ENCODE measurements at places on chromosomes 13 and 19.

- DNase-seq: no peak
Measured at GRCh38 chr19:2381148-2381820, 21.2 kb downstream of the TMPRSS9 start.

DNA sequence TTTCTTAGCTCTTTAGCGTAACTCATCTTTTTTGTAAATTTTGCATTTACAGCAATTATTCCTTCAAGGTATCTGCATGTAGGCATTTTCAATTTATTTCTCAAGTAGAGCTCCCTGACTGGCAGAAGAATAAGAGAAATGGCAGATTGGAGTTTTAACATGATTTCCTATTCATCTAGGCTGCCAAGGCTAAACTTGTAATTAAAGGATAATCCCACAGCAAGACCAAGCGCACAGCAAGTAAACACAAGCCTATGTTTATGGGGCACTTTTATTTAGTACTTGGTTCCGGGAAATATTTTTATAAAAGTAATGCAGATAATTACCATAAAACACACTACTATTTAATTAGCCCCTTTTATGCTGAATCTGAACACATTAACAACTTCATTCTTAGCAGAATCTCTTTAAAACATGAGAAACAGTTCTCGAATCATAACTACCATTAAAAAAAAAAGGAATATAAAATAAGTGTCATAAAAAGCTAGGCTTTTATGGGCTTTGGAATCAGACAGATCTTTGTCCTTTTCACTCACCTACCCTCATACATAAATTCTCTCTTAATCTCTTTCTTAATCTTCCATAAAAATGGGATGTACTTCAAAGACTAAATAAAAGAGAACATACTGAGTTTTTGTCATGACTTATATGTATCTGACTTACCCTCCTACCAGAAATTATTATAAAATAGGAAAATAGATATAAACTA lies 961.6 kb upstream of the MIR17HG start:
- no peak for DNase-seq

GRCh38 chr19:35098413-35099049 lies 17.1 kb upstream of the FXYD3 start:
- no peak for DNase-seq

- peak; percentile 18 for DNase-seq
Measured at GRCh38 chr13:75635828-75636435, at the start of gene LMO7. TSS of gene LMO7 (plus strand) at chr13:75636330. CDS start at chr13:75636658, 328 bp downstream.

DNA sequence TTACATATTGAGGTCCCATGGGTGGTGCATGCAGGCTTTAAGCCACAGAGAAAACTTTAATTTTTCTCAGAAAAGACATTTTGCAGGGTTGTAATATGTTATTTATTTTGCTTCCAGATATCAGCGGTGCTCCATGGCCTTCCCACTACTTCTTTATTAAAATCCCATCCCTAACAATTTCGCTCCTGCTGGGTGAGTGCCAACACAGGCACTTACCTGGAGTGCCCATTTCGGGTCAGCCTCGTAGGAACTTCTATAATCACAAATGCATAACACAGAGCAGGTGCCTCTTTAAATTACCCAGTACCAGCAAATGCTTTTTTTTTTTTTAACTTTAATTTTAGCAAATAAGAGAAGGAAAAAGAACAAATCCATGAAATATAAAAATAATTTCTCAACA lies 86.4 kb downstream of the EFNB2 start:
- DNase-seq: peak; percentile 37

DNA sequence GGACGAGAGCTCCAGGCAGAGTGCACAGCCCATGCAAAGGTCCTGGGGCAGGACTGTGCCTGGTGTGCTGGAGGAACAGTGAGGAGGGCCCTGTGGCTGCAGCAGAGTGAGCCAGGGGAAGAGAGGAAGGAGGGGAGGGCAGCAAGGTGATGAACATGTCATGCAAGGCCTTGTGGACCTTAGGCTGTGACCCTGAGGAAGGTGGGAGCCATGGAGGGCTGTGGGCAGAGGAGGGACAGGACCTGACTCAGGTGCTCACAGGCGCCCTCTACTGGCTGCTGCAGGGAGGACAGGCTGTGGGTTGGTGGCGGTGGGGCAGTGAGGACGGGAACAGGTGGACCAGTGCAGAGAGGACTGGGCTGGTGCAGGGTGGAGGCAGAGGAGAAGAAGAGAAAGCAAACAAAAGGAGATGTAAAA lies 170.3 kb downstream of the PTPRS start:
- no peak for DNase-seq

DNA sequence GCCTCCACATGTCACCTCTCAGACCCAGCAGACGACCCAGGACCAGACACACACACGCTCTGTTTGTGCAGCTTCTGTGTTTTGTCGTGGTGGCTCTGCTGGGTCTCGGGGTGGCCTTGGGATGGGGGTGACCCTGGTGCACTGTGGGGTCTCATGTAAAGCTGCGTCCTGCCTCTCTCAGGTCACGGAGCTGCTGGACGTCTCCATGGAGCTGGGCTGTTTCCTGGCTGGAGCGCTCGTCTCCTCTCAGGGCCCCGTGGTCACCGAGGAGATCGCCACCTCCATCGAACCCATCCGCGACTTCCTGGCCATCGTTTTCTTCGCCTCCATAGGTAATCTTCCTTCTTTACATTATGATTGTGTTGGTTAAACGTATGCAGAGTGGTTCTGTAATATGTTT lies 45.4 kb upstream of the TFDP1 start:
- DNase-seq: no peak

DNA sequence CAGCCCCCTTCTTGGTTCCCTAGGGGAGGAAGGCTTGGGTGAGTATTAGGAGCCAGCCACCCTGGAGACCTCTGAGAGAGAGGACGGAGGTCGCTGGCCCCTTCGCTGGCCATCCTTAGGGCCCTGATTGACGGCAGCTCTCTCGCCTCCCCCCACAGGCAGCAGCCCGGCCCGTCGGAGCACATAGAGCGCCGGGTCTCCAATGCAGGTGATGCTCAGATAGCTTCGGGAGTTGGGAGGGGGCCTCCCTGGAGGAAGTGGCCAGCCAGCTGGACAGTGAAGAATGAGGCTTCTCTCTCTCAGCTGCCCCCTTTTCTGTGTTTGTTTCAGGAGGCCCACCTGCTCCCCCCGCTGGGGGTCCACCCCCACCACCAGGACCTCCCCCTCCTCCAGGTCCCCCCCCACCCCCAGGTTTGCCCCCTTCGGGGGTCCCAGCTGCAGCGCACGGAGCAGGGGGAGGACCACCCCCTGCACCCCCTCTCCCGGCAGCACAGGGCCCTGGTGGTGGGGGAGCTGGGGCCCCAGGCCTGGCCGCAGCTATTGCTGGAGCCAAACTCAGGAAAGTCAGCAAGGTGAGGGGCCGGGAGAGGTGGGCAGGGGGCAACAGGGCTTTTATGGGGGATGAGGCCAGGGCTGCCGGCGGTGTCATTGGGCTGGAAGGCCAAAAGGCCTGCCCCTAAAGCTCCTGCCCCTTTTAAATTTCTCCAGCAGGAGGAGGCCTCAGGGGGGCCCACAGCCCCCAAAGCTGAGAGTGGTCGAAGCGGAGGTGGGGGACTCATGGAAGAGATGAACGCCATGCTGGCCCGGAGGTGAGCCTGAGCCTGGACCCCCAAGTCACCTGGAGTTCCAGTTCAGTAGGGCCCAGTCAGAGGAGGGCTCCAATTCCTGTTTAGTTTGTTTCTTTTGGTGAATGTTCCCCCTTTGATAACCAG lies 15.0 kb downstream of the VASP start:
- no peak for DNase-seq

DNA sequence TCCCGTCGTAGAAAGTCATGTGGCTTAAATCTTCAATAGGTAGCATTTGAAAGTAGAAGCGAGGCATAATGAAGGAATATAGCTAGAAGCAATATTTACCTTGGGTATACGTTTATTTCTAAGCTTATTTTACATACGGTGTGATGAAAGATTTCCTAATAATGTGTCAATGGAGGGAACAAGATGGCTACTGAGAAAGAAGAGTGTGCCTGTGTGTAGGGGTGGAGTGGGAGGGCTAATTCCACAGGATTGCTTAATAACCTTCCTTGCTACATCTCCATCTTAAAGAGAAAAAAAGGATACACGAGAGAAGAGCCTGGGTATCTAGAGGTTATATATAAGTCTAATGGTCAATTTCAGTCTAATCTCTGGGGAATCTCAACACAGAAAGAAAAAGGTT lies 2.0 kb downstream of the SPART start:
- DNase-seq: no peak

DNA sequence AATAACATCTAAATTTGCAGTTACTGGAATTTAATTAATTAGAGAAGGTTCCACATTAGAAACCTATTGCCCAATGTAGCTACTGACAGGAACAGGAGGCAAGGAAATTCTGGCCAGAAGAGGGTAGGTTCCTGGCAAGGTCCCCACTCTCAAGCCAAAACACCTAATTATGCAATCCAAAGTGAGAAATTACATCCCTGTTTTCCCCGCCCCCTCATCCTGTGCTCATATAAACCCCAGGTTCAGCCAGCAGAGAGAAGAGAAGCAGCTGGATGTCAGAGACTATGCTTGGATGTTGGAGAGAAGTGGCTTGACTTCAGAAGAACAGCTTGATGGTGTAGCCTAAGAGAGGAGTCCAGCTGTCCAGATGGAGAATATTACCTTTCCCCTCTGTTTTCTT lies 951.3 kb upstream of the PRR20A start:
- DNase-seq: no peak

GRCh38 chr19:54160854-54161253 lies 1.3 kb upstream of the LENG1 start:
- DNase-seq: no peak

DNA sequence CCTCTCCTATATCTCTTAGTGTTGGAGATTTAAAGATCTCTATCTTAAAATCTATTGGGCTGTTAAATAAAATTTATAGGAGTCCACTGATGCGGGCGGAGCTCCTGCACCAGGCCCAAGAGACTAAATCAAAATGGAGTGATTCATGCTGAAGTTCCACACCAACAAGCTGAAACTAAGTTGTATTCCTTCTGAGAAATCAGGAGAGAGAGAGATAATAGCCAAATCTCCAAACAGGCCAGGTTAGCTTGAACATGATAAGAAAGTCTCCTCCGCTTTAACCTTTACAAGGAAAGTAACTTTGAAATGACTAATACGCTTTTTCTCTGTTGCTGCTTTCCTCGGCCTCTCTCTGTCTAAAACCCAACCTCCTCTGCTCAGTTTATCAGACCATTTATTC lies 241.9 kb upstream of the NBEA start:
- no peak for DNase-seq

- DNase-seq: no peak
Measured at GRCh38 chr19:16340092-16340491, 15.5 kb downstream of the KLF2 start.

GRCh38 chr19:48394331-48395169 lies 1.1 kb downstream of the GRIN2D start:
- DNase-seq: no peak

DNA sequence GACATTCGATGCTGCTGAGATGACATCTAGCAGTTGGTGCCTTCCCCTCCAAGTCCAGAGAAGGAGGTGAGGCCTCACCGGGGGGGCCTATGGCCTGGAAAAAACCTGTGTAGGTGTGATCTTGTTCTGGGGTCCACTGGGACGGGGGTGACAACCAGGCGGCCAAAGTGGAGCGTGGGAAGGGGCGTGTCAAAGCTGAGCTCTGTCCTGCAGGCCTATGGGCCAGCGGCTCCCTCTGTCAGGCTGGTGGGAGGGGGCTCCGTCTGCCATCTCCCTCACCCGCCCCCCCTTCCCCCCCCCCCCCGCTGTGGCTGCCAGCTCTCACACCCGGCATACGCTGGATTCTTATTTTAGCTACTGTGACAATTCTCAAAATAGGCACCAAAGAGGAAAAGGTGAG lies 56.7 kb upstream of the UQCRFS1 start:
- DNase-seq: no peak

All from NCI-H1092 treated with DMSO at 0.1 percent for 48 hours (cell line).